CD4-positive, alpha-beta memory T cell (primary cell): ENCODE measurements at places on chromosomes 4 and X. TPM values are rescaled to one million over a fixed set of nuclear protein-coding genes. Genes with fewer than 3 reads are reported as not detected.

GRCh38 chr4:67499799-67500198 is 45.5 kb downstream of the CENPC start:
- no peak for DNase-seq
- no peak overlapping the region for H3K4me3 ChIP-seq
- H3K27me3 ChIP-seq, result no peaks in the 10 kb centered on the region
- no peak overlapping the region for H3K27ac ChIP-seq
- no peaks in the 10 kb centered on the region for H3K4me1 ChIP-seq

DNA sequence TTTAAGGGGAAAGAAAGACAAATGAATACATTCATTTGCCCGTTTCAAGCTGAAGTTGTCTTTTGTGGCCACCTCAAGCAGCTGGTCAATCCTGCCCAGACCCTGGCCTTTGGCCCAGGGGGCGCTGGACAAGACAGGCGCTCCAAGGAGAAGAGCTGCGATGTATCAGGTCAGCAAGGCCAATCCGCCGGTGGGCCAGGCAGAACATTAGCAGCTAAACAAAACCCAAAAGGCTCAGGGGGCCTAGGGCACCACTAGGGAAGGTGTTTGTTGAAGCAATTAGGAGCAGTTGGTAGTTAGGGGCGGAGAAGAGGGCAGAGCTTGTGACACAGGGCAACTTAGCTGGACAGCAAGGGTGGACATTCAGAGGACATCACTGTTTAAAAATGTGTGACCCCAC is 60.8 kb upstream of the TMEM33 start:
- H3K36me3 ChIP-seq, result no peaks in the 10 kb centered on the region
- H3K4me1 ChIP-seq, result no peaks in the 10 kb centered on the region
- DNase-seq, result no peak
- H3K4me3 ChIP-seq, result no peak overlapping the region

Gene LEF1
- total RNA-seq, result 363 TPM

Gene CLDN34
- total RNA-seq, result not detected

Gene GPR34
- not detected for total RNA-seq

DNA sequence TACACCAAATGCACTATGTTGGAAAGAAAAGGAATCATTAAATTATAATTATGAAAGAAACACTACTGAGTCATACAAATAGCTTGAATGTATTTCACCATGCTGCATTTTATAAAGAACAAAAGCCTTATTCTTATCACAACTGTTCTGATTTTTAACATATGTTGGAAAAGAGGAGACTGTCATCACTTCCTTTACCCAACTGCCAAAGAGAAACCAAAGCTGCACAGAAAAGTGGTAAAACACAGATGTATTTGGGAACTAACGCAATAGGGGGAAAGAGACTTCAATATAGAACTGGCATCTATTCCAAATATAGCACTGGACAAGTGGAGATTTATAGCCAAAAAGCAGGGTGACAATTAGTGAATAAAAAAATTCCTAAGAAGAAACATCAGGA is 181.0 kb downstream of the SPANXN3 start:
- no peaks in the 10 kb centered on the region for H3K36me3 ChIP-seq
- H3K27ac ChIP-seq, result no peak overlapping the region
- no peak overlapping the region for H3K4me3 ChIP-seq
- no peak for DNase-seq
- H3K27me3 ChIP-seq, result no peaks in the 10 kb centered on the region

Gene ACOX3
- total RNA-seq, result 17.3 TPM

- H3K27ac ChIP-seq, result peak overlapping the region; percentile 59
- peaks cover 36% of the 10 kb centered on the region for H3K4me1 ChIP-seq
- H3K36me3 ChIP-seq, result no peaks in the 10 kb centered on the region
- H3K4me3 ChIP-seq, result peak overlapping the region; percentile 23
- peak; percentile 57 for DNase-seq
- no peaks in the 10 kb centered on the region for H3K27me3 ChIP-seq
These were observed 795 bp upstream of the SH3KBP1 start for GRCh38 chrX:19887911-19888879.

Gene FABP2
- total RNA-seq, result not detected

DNA sequence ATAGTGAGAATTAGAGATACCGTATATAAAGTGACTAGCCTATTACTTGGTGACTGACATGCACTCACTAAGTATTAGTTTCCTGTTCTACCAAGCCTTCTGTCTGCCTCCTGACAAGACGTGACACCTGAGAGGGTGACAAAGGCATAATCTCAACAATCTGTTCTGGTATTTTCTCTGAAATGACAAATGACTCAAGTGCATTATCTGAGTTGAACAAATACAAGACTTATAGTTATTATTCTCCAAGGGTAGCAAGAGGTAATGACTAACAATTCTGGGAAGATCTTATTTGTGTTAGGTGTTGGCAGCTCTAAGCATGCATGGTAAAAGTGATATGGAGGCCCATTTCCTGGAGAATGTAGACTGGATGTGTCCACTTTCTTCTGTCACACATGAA is 60.6 kb downstream of the SYTL5 start:
- no peak overlapping the region for H3K4me3 ChIP-seq
- no peaks in the 10 kb centered on the region for H3K27me3 ChIP-seq
- no peaks in the 10 kb centered on the region for H3K4me1 ChIP-seq
- no peak overlapping the region for H3K27ac ChIP-seq

- no peaks in the 10 kb centered on the region for H3K4me1 ChIP-seq
- H3K27me3 ChIP-seq, result no peaks in the 10 kb centered on the region
- H3K27ac ChIP-seq, result no peak overlapping the region
- H3K36me3 ChIP-seq, result no peaks in the 10 kb centered on the region
These were observed 209.5 kb upstream of the AFF2 start for GRCh38 chrX:148290931-148291330.

Gene SPARCL1
- total RNA-seq, result not detected

GRCh38 chr4:185054272-185054671 is 36.0 kb downstream of the HELT start:
- H3K4me3 ChIP-seq, result no peak overlapping the region
- no peaks in the 10 kb centered on the region for H3K36me3 ChIP-seq
- no peak for DNase-seq
- no peaks in the 10 kb centered on the region for H3K4me1 ChIP-seq
- H3K27me3 ChIP-seq, result no peaks in the 10 kb centered on the region

Gene KIAA1210
- not detected for total RNA-seq

GRCh38 chr4:138910914-138911336 is 104.7 kb upstream of the NOCT start:
- H3K4me3 ChIP-seq, result no peak overlapping the region
- no peak overlapping the region for H3K27ac ChIP-seq
- H3K4me1 ChIP-seq, result no peaks in the 10 kb centered on the region
- H3K36me3 ChIP-seq, result no peaks in the 10 kb centered on the region

- no peak for DNase-seq
- no peaks in the 10 kb centered on the region for H3K36me3 ChIP-seq
These were observed 610.3 kb upstream of the AADAT start for GRCh38 chr4:170700064-170700463.

DNA sequence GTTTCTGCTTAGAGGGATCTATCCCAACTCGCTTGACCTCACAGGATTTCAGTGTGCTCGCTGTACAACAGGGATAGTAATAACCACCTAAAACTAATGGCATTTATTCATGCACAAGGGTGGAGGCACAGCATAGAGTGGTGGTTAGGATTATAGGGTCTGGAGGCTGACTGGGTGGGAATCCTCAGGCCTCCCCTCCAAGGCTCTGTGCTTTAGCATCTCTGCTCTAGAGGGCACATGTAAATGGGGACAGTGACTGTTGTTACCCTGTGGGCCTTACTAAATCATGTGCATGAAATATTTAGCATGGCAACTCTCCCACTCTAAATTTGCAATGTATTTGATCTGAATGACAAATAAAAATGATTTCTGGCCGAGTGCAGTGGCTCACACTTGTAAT is 29.2 kb downstream of the VCX2 start:
- H3K36me3 ChIP-seq, result no peaks in the 10 kb centered on the region
- no peak overlapping the region for H3K27ac ChIP-seq
- H3K4me1 ChIP-seq, result no peaks in the 10 kb centered on the region
- no peak overlapping the region for H3K4me3 ChIP-seq

GRCh38 chr4:188780686-188781085 is 641.4 kb downstream of the TRIML1 start:
- no peak overlapping the region for H3K4me3 ChIP-seq
- DNase-seq, result no peak
- no peaks in the 10 kb centered on the region for H3K36me3 ChIP-seq
- no peak overlapping the region for H3K27ac ChIP-seq
- H3K27me3 ChIP-seq, result no peaks in the 10 kb centered on the region
- H3K4me1 ChIP-seq, result no peaks in the 10 kb centered on the region

DNA sequence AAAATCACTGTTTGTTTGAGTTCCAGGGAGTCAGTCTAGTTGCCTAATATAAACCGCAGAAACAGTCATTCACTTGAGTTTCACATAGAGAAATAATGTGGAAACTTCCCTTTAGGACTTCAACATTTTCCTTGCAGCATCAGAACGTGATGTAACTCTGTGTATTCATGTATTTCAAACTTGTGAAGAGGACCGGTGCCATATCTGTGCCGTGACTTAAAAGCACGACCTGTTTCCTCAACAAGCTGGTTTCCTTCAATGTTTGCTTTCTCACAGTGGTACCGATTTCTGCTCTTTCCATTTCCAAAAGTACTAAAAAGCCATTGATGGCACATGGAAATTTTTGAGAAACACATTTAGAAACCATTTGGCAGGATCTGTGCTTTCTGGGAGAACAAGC is 166.6 kb upstream of the RAPGEF2 start:
- no peaks in the 10 kb centered on the region for H3K36me3 ChIP-seq
- H3K4me3 ChIP-seq, result no peak overlapping the region
- no peak for DNase-seq
- peaks cover 4% of the 10 kb centered on the region for H3K27me3 ChIP-seq

- no peak overlapping the region for H3K4me3 ChIP-seq
- no peaks in the 10 kb centered on the region for H3K4me1 ChIP-seq
- peaks cover 11% of the 10 kb centered on the region for H3K36me3 ChIP-seq
- H3K27me3 ChIP-seq, result no peaks in the 10 kb centered on the region
These were observed 48.0 kb downstream of the MRPL1 start for GRCh38 chr4:77910676-77911075.

Gene MAGEB10
- total RNA-seq, result not detected

DNA sequence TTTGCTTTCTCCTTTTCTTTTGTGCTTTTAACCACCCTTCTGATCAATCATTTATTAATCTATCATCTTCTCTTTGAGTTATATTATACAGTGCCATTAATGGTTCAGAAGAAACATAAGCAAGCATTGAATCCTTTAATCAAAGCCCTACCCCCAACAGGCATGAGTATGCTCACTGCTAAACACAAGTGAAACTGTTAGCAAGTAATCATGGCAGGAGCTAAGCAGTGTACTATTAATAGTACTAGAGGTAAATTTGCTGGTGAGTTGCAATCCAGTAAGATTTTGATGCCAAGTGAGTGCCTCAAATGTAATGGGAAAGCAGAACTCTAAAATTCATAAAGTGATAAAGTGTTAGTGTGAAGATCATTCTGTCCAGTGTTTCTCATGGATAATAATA is 57.2 kb downstream of the FNIP2 start:
- H3K27me3 ChIP-seq, result no peaks in the 10 kb centered on the region
- H3K36me3 ChIP-seq, result no peaks in the 10 kb centered on the region
- H3K4me3 ChIP-seq, result no peak overlapping the region
- no peak for DNase-seq
- H3K4me1 ChIP-seq, result peaks cover 36% of the 10 kb centered on the region
- H3K27ac ChIP-seq, result no peak overlapping the region

- no peaks in the 10 kb centered on the region for H3K27me3 ChIP-seq
- peaks cover 22% of the 10 kb centered on the region for H3K4me1 ChIP-seq
- H3K4me3 ChIP-seq, result no peak overlapping the region
- no peaks in the 10 kb centered on the region for H3K36me3 ChIP-seq
- no peak overlapping the region for H3K27ac ChIP-seq
These were observed 14.9 kb downstream of the SNX12 start for GRCh38 chrX:71053217-71053621.

DNA sequence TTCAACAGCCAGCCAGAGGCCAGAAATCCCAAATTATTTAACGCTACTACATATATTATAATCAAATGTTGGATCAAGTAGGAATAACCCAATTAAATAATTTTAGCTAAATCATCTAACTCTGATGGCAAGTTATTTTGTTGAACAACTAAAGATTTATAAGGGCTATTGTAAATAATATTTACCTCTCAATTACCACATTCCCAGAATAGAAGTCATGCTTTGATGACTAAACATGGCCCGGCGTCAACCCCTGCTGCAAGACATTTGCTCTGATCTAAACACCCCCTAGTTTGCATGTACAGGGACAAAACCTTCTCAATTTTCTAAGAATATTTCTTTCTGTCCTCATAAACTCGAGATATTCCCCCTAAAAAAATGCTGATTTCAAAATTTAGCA is 14.2 kb downstream of the VEGFC start:
- H3K36me3 ChIP-seq, result no peaks in the 10 kb centered on the region
- no peaks in the 10 kb centered on the region for H3K4me1 ChIP-seq
- H3K27me3 ChIP-seq, result no peaks in the 10 kb centered on the region

- H3K36me3 ChIP-seq, result no peaks in the 10 kb centered on the region
- no peak overlapping the region for H3K27ac ChIP-seq
- no peak for DNase-seq
- no peaks in the 10 kb centered on the region for H3K4me1 ChIP-seq
- H3K27me3 ChIP-seq, result no peaks in the 10 kb centered on the region
These were observed 511.6 kb upstream of the PRKX start for GRCh38 chrX:4225086-4225485.
